ENCODE measurements at places on chromosomes 11 and 22.

DNA sequence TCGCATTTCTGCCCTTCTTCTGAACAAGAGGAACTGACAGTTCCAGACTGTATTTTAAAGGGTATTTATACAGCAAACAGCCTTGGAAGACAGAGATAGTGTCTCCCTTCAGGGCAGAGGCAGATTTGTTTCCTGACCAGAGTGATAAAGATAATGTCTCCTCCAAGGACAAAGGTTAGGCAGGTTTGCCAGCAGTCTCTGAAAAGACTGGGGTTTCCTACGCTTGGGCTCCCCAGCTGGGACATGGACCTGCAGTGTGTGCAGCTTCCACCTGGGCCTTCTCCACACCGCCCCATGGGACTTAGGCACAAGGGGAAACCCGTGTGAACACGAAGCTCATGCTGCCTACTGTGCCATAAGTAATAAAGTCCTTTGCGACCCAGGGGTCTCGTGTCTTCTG, 42.1 kb downstream of the RPL27A start:
- DNase-seq: no peak

- DNase-seq: no peak
These were observed 8.6 kb upstream of the IGLL5 start for GRCh38 chr22:22878801-22879674.

DNA sequence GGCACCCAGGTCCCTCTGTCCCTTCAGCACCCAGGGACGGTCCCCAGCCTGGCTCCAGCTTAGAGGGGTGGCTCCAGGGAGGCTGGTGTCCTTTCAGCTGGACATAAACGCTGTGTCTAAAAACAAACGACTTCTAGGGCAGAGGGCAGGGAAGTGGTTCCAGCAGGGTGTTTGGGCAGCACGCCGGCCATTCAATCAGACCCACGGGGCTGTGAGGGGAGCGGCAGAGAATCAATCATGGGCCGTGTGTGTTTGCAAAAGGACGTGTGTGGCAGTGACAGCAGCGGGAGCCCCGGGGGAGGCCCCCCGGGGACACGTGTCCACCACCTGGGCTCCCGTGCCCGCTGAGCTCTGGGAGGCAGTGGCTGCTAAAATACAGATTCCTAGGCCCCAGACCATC, 127.7 kb downstream of the MN1 start:
- DNase-seq: no peak

- DNase-seq: no peak
These were observed 15.5 kb downstream of the IRAG1 start for GRCh38 chr11:10678101-10678500.

DNA sequence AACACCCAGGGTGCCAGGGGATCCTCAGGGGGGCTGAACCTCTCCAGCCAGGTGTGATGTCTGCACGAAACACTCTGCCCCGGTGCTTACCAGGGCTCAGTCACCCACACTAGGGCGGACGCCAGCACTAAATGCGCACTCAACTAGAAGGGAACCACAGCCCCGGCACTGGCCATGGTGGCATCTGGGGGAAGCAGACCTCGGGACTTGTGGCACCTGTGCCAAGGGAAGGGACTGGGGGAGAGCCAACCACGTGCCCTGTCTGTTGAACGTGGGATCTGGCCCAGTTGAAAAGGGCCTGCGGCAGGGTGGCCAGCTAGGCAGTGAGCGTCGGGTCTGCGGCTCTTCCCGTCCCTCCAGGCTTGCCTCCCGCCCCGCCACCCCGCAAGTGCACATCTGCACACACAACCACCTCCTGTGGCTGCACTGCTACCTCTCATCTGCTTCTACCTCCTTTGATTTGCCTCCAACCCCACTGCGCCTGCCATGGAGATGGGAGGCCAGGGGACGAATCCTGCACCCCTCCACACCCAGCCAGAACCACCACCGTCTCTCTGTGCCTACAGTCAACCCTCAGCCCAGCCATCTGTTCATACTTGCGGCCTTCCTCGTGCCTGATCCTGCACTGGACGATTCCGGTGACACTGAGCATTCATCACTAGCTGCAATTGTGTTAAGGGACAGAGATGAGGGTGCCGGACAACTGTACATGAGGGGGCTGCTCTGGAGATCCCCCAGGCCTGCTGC, 15.0 kb upstream of the MOB2 start:
- DNase-seq: no peak
